ENCODE measurements at places on chromosomes 6 and 20.

DNA sequence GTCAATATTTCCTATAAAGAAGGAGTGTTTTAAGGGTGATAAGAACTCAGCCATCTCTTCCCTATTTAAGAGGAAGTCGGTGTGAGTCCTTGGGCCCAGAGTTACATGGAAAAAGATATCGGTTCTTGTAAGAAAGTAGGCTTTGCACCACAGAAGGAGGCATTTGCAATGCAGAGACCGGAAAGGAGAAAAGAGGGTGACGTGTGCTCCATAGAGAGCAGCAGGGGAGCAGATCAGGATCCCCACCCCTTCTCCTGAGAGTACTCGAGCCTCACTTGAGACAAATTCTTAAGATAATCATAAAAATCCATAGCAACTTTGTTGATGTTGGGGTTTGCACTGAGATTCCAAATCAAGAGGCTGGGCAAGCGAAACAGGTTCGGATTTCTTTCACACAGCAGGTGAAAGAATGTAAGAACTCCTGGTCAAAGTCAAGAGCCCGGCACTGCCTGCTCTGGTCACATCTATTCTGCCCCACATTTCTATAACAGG lies 27.8 kb downstream of the FOXA2 start:
- no peak for DNase-seq

DNA sequence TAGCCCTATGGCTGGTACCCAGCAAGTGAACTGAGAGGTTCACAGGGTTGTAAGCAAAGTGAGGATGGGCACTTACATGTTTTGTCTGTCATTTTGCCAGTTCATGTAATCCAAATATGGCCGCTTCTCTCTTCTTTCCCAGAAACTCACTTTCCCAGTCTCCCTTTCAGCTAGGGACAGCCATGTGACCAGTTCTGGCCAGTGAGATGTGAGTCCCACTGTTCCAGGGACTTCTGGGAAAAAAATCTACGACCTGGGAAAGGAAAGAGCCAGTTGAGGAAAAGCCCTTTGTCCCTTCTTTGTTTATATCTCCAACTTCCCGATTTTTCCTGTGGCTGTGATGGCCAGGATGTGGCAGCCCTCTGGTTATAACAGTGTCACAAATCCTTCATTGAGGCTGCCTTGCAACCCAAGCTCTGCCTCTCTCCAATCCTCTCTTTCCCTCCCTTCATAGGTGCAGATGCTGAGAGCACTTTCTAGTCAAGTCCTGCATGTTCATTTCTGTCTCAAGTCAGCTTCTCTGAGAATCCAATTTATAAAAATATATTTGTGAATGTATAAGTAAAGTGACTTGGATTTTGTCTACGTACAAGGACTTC lies 148.6 kb upstream of the ZFP64 start:
- DNase-seq = no peak

DNA sequence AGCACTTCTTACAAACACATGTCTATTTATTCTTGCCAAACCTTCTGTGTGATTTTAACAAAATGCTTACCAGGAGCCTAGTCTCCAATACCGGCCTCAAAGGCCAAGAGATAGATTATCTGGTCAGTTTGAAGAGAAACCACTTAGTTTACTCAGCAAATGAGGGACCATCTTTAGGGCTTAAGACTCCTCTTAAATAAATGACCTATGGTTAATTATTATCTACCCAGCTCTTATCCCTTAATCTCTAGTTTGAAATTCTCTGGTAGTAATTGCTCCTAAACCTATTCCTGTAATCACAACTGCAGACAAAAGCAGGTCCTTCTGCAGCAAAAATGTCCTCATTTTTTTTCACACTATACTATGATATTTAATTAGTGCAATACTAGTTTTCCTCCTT lies 301.8 kb downstream of the KIF16B start:
- no peak for DNase-seq

- no peak for DNase-seq
These were observed 155.9 kb downstream of the NRN1 start for GRCh38 chr6:5850848-5851255.

GRCh38 chr20:3935295-3935955 lies 46.2 kb downstream of the PANK2 start:
- DNase-seq = no peak

- no peak for DNase-seq
These were observed 57.9 kb downstream of the VEGFA start for GRCh38 chr6:43827898-43828297.

DNA sequence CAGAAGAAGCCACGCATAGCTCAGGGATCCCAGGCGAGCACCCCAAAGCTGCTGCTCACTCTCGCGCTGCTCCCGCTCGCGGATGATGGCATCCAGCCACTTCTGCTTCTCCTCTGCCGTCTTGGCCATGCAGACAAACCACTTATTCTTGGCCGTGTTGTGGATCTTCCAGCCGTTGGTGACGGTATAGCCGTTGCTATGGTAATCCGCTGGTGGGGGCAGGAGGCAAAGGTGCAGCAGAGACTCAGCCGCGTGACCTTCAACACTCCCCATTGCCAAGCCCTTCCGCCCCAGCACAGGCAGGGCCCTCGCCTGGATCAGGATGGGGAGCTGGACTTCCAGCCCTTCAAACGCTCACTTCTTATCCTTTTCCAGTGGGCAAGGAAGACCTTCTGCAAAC lies 136.9 kb downstream of the PREX1 start:
- DNase-seq = no peak

DNA sequence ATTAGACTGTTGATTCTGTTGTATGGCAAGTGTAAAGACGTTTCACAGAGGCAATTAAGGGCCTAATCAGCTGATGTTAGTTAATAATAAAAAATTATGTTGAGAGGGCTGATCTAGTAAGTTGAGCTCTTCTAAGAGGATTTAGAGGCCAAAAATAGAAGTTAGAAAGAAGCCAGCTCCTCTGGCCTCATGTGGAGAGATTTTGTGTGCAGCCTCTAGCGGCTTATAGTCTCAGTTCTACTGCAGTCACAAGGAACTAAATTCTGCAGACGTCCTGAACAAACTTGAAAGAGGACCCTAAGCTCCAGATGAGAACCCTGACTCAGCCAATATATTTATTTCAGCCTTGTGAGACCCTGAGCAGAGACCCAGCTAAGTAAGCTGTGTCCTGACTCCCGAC lies 498.6 kb downstream of the BTBD3 start:
- DNase-seq = no peak

- no peak for DNase-seq
These were observed 344.5 kb downstream of the KIF16B start for GRCh38 chr20:16228722-16229121.

GRCh38 chr6:139017227-139017626 lies 11.3 kb upstream of the ABRACL start:
- DNase-seq = no peak

DNA sequence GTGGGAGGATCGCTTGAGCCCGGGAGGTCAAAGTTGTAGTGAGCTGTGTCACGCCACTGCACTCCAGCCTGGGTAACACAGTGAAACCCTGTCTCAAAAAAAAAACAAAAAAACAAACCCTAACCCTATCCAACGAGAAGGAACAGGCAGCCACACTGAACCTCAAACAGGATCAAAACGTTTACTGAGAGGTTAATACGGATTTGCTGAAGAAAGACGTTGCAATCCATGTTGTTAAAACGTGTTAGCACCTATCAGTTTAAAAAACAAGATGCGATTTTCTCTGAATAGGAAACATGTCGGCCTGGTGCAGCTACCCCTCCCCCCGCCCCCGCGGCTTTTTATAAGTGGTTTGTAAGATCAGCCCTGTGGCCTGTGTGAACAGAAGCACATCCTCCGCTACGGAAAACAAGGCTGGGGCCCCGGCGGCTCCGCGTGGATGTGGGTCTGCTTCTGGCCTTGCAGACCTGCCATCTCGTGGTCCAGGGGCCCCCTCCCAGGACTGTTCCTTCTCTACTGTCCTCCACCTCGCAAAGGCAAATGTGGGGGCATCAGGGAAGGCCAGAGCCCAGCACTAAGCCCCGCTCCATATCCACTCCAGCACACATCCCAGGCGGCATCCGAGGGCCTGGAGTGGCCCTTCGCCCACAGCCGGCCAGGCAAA lies 11.4 kb downstream of the SLC2A4RG start:
- no peak for DNase-seq

GRCh38 chr6:159080217-159080976 lies 35.6 kb upstream of the TAGAP start:
- DNase-seq = no peak

DNA sequence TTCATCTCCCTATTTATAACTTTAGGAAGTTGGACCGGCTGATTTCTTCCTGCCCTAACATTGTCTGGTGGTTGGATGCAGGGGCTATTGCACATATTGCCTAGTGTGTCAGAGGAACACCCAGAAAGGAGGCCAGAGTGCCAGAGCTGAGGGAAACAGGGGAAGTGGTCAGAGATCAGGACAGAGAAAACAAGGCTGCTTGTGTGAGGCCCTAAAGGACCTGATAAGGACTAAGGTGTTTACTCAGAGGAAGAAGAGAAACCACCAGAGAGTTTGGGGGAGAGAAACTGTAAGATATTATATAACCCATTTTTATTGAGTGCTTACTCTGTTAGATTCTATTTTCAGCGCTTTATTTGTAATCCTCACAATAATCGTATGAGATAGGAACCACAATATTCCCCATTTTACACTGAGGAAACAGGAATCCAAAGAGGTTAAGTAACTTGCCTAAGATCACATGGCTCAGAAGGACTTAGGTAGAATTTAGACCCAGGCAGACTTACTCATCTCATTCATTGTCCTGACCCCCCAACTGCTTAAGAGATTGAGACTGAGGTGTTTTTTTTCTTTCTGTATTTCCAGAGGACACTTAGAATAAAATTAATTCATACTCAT lies 54.0 kb upstream of the REV3L start:
- no peak for DNase-seq

- DNase-seq = no peak
These were observed 77.8 kb downstream of the ATG5 start for GRCh38 chr6:106247733-106248132.

- no peak for DNase-seq
These were observed 3.7 kb downstream of the AK9 start for GRCh38 chr6:109687271-109687761.

DNA sequence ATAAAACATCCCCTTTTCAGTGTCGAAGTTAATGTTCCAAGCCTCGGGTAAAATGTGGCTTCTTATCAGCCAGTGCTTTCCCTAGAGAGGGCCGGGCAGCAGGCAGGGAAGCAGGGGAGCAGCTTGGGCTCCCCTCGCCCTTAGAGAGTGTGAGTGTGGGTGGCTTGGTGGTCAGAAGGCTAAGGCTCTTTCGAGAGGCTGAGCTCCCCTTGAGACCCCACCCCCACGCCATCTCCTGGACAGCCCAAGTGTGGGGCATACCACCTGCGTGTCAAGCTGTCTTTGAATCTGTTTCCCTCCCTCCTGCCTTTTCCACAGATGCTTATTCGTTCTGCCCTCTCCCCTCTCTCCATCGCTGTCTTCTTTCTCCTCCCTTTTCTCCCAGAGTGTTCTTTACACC lies 95.1 kb upstream of the FOXP4 start:
- DNase-seq = no peak

DNA sequence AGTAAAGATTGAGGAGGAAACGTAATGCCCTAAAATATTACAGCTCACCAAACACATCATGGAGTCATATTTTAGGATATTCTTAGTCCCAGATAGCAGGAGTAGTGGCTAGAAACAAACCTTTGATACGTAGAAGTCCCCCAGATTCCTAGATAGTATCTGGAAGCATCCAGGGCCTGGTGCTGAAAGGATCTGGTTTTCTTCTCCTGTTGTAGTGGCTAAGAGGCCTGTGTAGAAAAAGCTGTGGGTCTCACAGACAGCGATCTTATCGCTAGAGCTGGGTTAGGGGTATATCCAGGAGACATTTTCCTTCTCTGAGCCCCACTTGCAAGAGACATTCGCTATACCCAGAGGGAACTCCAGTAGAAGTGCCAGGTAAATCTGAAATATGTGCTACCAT lies 139.9 kb downstream of the KCNQ5 start:
- no peak for DNase-seq

GRCh38 chr6:78199044-78199443 lies 546.2 kb downstream of the MEI4 start:
- no peak for DNase-seq

- DNase-seq = no peak
These were observed 305.2 kb upstream of the CITED2 start for GRCh38 chr6:139679516-139680179.

DNA sequence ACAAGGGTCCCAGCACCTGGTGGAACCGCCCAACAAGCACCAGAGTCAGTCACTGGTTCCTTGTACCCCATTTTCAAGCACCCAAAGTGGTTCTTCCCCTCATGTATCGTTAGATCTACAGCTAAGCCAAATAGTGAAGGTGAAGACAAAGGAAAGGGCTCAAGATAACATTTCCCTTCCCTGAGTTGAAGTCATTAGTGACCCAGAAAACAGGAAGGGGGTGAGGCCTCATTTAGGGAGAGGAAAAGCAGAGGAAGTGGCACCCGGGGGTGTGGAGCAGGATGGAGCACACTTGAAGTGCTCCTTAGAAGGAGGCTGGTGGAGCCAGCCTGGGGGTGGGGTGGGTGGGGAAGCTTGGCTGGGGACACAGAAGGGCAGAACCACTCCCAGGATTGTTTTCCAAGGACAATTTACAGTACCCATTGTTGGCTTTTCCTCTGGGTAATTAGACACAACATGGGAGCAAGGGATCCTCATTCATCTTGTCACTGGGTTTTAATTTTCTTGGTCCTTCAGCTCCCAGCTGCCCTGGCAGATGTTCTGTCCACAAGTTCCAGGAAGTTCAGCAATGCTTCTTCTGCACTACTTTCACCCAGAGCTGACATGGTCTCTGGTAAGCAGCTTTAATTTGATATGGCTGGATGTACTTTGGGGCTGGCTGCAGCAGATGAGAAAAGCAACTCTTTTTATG lies 73.3 kb upstream of the CD93 start:
- no peak for DNase-seq

- DNase-seq = no peak
These were observed 715.6 kb downstream of the QKI start for GRCh38 chr6:164130151-164130550.

- DNase-seq = no peak
These were observed 882.0 kb downstream of the TFAP2A start for GRCh38 chr6:9532621-9533557.

GRCh38 chr20:22746957-22747356 lies 162.6 kb upstream of the FOXA2 start:
- DNase-seq = no peak

DNA sequence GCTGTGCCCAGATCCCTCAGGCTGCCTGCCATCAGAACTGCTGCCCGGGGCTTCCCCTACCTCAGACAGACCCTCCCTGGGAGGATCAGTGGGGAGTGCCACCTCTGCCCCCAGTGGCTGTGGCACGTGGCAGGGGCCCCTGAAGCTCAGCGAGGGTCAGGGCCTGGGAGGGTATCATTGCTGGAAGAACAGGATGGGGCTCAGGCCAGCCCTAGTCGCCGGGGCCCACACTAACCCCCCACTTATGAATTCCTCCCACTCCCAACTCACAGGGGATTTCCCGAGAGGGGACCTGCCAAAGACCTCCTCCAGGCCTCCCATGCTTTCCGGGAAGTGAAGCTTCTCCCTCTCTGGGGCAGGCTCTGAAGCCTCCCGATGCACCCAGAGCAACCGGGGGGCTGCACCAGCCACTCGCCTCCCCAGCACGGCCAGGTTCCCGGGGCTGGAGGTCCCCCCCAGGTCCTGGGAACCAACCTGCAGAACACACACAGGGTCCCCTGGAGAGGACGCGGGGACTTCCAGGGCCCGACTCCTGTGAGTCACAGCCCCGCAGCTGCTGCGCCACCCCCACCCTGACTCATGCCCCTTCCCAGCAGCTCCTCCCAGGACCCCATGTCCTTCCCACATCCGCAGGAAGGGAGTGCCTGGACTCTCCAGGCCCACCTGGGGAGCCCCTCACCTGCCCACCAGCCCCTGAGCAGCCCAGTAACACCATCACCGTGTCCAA lies 2.5 kb downstream of the TNFRSF6B start:
- DNase-seq = no peak

Measured in esophagus squamous epithelium (tissue), 5 donors.